ENCODE measurements at places on chromosomes 7 and 10.

DNA sequence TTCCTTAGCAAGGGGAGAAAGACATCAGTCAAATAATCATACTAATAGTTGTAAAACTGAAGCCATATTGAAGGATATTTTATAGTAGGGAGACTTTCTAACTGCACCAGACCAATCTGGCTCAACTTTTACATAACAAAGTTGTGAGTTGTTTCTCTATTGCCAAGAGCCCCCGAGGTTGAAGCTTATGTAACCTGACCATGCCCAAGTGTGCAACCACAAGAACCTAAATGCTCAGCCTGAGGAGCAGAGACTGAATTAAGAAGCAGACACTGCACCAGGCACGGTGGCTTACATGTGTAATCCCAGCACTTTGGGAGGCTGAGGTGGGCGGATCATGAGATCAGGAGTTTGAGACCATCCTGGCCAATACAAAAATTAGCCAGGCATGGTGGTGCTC is 77.3 kb upstream of the ARMC3 start:
- no peak for DNase-seq

DNA sequence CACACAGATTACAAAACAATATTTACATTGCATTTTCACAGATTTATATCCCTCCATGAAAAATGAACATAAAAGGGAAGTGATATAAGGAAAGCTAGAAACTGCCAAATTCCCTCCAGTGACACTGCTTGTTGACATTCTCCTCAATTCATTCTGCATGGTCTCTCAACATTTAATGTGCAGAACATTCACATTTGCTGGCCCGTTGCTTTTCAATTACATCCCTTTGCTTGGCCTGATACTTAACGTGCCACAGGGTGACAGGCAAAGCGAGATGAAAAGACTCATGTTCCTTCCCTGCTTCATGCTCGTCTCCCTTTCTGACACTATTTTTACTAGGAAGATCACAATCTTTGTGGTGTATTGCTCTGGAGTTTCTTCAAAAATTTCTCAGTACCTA is 1019.7 kb upstream of the LRRN3 start:
- no peak for DNase-seq

DNA sequence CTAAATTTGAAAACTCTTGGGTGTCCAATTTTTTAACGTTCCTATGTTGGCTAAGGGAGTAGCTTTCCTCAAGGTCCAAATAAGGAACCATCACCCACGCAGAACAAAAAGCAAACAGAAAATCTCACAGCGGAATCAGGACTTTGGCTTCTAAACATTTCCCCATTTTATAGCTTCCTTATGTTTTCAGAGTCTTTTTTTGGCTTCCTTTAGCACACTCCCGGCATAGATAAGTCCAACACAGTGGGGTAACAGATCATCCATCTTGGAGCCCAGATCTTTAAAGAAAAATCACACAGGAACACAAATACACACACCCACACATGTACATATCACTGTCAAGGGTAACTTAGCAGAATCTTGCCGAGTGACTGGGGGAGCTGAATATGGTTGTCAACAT is 4.2 kb upstream of the TCF7L2 start:
- no peak for DNase-seq

DNA sequence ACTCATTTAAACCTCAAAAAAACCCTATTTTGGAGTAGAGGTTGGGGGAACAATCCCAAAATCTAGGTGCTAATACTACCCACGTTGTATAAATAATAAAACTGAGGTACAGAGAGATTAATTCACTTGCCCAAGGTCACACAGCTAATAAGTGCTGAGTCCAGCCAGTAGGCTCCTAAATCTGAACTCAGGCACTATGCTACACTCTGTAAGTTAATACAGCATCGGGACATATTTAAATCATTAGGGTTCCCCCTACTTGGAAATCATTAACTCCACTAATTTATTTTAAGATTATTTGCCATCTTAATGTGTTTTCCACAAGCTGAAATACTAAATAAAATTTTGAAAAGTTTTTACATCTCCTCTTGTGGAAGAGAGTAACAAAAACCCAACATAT is 24.2 kb downstream of the PIP4K2A start:
- no peak for DNase-seq

DNA sequence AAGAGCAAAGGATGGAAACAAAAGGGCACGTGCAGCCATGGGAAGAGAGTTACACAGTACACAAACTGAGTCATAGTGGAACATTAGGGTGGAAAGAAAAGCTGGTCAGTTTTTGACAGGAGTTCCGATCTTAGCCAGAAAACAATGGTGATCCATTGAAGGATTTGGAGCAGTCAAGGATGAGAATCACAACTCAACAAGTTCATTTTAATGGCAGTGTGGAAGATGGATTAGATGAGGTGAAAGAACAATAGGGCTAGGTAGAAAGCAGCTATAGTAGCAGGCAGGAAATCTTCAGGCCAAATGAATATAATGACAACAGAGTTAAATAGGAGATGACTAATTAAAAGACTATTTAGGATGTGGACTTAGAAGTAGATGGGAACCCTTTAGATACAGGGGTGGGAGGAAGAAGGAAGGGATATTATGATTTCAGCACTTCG is 136.3 kb downstream of the DOCK4 start:
- DNase-seq, result no peak

DNA sequence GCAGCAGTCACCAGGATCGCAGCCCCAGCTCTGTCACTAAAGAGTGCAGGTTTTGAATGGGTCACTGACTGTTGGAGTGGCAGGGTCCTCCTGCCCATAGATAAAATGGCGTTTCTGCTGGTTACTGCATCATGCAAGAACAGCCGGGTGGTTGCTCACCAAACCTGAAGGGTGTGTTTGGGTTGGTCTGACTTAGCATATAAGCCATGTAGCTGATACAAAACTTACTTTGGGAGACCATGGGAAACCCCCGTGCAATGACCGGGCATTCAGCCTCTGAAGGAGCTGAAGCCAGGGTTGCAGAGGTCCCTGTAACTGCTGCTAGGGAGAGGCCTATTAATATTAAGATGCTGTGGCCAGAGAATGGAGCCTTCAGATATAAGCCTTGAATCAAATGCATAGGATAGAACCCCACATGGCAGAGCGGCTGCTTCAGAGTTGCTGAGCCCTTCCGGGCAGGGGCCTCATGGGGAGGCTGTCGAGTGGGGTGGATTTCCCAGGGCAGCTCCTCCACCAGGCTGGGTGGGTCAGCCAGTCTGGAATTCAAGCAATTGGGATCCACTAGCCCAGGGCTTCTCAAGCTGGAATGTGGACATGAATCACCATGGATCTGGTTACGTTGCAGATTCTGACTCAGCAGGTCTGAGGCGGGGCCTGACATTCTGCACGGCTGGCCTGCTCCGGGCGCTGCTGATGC is 70.9 kb upstream of the CTBP2 start:
- DNase-seq, result no peak

DNA sequence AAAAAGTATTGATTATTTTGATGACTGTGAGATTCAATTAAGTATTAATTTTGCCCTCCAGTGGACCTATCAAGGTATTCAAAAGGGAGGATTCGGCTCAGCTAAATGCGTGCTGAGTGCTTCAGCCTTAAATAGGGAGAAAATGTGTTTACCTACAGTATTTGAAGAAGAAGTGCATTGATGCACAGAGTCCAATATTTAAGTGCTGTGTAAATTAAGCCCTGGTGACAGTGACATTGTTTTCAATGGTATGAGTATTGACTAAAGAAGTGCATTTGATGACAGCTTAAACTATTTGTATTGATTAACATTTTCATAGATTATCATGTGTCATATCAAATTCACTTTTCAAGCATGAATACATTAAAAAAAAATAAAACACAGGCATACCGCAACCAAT is 106.6 kb downstream of the POU6F2 start:
- DNase-seq, result no peak

- DNase-seq, result no peak
Measured at GRCh38 chr7:123193235-123193634, 6.5 kb downstream of the SLC13A1 start.

DNA sequence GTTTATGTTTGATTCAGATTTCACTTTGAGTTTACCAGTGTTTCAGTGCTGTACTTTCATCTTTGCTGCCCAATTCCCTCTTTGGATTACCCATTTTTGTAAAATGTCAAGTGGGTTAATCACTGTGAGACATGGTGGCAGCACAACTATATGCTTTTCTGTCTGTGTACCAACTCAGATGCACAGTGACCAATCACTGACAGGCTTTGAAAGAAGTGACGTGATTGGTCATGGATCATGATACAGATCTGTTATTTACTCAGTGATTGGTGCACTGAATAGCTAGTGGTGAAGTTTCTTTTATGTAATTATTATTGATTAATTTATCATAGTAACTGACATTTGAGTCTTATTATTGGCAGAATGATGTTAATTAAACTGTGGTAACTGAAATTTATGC is 126.9 kb downstream of the SDK1 start:
- no peak for DNase-seq

- DNase-seq, result no peak
Measured at GRCh38 chr7:4203626-4204512, 478.2 kb upstream of the FOXK1 start.

- DNase-seq, result no peak
Measured at GRCh38 chr7:135742371-135742770, 6.2 kb downstream of the FAM180A start.

DNA sequence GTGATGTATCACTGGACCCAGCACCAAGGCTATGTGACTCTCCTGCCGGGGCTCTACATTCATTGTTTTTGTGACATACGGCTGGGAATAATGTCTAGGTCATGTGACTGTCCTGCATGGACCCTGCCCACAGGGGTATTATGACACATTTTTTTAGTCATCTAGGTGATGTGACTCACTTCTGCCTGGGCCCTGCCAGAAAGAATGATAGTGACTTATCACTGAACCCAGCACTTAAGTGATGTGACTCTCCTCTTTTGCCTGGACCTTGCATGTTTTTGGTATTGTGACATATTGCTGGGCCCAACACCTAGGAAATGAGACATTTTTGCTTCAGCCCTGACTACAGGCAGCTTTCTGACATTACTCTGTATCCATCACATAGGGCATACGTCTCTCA is 51.1 kb upstream of the ZNF107 start:
- no peak for DNase-seq

GRCh38 chr10:106500925-106501525 is 663.5 kb downstream of the SORCS1 start:
- DNase-seq, result no peak

DNA sequence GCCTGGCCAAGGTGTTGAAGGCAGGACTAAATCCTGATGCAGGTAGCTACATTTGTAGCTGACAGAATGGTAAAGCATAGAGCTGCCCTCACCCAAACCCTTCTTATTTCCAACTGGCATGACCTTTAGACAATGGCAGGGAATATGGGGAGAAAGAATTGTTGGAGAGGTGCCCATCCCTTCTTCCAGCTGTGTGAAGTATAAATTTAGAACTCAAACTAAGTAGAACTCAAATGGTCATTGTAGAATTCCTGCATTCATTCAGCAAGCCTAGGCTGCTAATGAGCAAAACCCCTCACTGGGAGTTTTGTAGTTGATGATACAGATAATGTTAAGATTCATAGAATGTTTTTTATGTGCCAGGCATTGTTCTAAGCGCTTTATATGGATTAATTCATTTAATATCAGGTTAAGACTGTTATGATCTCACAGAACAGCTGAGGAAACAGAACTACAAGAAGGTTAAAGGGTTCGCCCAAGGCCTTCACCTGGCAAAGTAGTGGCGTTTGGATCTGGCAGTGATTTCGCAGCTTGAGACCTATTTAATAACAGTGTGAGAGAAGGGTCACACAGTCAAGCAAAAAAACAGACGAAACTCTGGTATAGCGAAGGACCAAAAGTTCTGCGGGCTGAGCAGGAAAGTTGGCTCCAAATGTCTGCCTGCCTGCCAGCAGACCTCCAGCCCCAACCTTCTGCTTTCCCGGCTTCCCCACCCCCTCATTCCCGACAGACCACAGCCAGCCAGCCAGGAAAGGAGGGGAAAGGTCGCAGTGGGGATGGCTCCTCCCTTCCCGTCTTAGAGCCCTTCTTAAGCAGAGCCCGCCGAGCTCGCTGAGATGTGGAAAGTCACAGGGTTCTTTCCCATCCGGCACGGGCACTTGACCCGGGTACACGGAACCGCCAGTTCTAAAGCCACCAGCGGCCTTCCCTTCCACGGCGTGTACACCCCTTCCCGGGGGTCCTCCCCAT is 1.6 kb upstream of the HILPDA start:
- no peak for DNase-seq

- no peak for DNase-seq
Measured at GRCh38 chr7:128192497-128193142, 48.5 kb upstream of the LEP start.

- DNase-seq, result no peak
Measured at GRCh38 chr7:157651366-157652160, 314.8 kb downstream of the DNAJB6 start.

GRCh38 chr10:42743697-42744096 is 38.9 kb upstream of the BMS1 start:
- DNase-seq, result no peak

DNA sequence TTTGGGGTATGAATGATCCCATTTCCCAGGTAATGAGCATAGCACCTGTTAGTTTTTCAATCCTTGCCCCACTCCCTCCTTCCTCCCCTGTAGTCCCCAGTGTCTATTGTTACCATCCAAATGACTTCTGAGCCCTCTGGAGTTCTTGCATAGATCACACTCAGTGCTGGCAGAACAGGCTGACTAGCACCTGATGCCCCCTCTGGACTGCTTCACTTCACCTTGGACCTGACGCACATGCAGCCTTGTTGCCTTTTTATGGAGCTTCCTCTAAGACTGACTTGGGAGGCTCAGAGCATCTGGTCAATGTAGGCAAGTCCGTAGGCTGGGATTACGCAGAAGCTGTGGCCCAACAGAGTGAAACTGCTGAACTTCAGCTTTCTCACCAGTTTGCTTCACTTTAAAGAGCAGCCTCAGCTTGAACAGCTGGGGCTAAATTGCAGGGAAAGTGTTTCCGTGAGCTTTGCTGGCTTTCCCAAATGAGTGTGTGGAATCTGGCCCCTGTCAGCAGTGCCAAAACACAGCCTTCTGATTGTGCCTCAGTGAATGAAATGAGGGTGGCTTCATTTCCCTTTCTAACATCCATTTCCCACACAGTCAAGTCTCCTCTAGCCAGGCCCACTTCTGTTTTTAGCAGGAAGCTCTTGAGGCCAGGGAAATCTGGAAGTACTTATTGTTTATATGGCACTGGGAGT is 48.5 kb downstream of the NXPH1 start:
- DNase-seq, result no peak

DNA sequence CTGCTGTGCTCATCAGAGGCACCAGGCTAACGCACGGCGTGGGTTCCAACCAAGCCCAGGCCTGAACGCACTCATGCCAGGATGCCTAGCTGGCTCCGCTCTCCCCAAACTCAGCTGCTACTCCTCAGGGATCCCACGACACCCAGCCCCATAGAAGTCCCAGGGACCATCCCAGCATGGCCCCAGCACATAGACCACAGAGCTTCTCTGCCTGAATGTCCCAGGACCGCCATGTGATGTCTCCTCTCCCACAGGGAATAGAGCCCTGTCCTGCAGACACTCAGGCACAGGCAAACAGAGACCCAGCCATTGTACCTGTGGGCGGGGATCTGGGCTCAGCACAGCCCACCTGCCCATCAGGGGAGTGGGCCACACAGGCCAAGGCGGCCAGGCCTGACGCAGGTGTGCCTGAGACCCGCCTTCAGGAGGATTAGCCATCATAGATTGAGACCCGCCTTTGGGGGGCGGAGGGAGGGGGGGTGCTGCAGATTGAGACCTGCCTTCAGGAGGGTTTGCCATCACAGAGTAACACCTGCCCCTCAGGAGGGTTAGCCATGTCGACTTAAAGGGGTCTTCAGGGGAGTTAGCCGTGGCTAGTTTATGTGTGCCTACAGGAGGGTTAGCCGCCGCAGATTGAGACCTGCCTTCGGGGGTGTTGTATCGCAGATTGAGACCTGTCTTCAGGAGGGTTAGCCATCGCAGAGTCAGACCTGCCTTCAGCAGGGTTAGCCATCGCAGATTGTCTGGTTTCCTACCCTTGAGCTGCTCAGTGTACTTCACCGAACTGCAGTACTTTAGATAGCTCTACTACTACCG is 29.0 kb downstream of the RASGEF1A start:
- DNase-seq, result no peak
